Suppressor macrophage treated with lipopolysaccharide for 1 hour (primary cell): ENCODE measurements at places on chromosomes 6 and 20.
A peak's percentile ranks its signal among the peaks of the same experiment; 100 is the strongest.

GRCh38 chr20:46151936-46152335, 33.8 kb downstream of the CD40 start:
- DNase-seq = no peak

- no peak for DNase-seq
Observed at GRCh38 chr20:61806995-61807394, 258.7 kb downstream of the TAF4 start.

GRCh38 chr20:5182615-5183254, 55.9 kb downstream of the CDS2 start:
- no peak for DNase-seq

DNA sequence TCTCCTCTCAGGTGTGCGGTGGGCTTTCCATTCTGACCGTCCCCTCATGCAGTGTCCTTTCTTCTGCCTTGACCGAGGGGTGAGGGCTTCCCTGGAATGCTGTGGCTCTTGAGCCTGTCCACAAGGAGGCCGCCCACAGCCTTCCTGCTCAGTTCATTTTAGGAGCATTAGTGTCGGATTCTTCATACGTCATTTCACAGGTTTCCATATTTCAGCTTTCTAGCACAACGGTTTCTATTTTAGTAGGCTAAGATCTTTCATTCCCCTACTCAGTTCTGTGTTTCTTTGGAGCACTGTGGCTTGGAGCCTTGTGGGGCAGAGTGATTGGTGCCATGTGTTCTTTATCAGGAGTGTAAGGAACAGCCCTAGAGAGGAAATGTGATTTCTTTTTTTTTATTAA, 5.5 kb downstream of the PPP1R3G start:
- no peak for DNase-seq

DNA sequence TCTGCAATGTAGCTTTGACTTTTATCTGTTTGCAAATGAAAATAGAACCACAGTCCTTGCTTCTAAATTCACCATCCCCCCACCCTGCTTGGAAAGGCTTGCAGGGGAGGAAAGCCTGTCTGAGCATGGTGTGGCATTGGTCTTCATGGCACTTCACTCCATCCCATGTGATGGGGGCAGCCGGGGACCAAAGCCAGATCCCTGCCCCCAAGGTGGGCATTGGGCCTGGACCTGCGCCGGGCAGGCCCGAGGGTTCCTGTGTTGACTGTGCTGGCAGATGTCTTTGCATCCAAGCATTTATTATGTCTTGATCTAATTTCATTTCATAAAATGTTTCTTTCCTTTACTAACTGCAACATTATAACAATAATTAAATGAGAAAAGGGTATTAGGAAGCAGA, 120.0 kb downstream of the SYNDIG1 start:
- DNase-seq = no peak

DNA sequence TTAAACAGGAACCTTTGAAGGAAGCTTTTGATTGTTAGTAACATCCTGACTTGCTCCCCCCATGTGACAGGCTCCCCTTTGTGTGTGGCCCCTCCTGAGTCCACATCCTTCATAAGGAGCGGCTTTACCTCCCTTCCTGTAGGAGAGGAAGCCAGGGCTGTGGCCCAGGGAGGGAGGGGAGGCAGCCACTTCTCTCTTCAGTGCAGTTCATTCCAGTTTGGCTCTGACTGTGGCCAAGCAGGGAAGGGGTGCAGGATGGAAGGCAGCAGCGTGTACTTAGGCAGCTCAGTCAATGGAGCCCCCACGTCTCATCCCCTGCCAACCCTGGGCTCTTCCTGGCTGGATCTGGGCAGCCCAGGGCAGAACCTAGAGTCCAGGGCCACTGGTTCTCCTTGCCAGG, 295.2 kb downstream of the QKI start:
- no peak for DNase-seq

GRCh38 chr20:33770005-33770404, 38.2 kb downstream of the ZNF341 start:
- no peak for DNase-seq

GRCh38 chr20:19446246-19446645, 233.8 kb downstream of the SLC24A3 start:
- no peak for DNase-seq

- DNase-seq = no peak
Observed at GRCh38 chr6:16544006-16544405, 217.3 kb downstream of the ATXN1 start.

DNA sequence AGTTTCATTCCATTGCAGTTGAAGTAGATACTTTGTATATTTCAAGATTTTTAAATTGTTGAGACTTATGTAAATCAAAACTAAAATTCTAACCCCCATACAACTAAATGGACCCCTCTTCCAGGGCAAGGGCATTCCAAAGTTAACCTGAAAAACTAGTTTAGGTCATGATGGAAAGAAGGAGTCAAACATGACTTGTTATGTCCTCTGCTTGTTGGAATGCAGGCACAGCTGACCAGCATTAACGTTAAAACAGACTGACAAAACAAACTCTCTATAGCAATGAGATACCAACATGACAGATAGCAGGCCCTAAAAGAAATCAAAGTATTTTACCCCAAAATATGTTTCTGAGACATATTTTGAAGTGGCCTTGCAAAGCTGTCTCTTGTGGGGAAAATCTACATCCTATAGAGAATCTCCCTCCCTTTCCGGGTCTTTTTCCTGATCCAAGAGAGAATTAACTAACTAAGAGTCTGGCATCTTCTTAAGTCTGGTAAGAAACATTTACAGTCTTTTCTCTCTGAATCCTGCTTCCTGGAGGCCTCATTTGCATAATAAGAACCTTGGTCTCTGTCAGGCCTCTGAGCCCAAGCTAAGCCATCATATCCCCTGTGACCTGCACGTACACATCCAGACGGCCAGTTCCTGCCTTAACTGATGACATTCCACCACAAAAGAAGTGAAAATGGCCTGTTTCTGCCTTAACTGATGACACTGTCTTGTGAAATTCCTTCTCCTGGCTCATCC, 124.3 kb upstream of the ATXN1 start:
- DNase-seq = no peak

DNA sequence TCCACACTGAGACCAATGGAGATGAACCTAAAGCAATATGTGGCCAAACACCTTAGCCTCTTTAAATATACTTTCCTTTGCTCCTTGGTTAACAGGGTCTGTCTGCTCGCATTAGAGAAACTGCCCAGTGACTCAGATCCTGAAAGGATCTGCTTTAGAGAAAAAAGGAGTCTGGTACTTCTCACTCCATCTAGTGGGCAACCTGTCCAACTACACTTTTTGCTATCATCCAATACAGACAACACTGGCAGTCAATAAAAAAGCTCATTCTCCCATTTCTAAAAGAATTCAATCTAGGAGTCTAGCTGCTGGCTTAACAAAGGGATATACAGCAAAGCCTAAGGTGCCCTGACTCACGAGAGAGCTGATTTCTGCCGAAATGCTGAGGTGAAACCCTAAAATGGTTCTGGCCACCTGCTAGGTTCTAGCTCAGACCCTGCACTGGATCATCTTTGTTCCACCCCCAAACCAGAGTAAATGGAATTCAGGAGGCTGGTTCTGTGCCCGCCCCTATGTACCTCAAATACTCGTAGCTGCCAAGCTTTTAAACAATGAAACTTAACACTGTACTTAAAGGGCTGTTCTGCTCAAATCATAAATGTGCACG, 11.5 kb downstream of the GNL1 start:
- peak; percentile 75 for DNase-seq

- DNase-seq = no peak
Observed at GRCh38 chr6:21049148-21049547, 514.9 kb downstream of the CDKAL1 start.

- DNase-seq = peak; percentile 30
Observed at GRCh38 chr6:170259278-170259677, 31.6 kb downstream of the DLL1 start.

DNA sequence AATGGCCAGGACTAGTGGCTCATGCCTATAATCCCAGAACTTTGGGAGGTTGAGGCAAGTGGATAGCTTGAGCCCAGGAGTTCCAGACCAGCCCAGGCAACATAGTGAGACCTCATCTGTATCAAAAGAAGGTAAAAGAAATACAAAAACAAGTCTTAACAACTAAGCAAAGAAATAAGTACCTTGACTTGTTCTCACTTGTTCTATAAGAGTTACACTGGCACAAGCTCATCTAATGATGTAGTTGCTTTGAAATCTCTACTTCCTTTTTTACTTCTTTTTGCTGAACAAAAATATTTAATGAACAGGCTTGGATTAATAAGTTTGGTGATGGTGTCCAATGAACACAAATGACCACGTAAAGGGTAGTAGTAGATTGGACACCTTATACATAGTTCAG, 72.2 kb downstream of the SGK1 start:
- no peak for DNase-seq

GRCh38 chr20:3738111-3739053, 5.9 kb downstream of the HSPA12B start:
- no peak for DNase-seq

DNA sequence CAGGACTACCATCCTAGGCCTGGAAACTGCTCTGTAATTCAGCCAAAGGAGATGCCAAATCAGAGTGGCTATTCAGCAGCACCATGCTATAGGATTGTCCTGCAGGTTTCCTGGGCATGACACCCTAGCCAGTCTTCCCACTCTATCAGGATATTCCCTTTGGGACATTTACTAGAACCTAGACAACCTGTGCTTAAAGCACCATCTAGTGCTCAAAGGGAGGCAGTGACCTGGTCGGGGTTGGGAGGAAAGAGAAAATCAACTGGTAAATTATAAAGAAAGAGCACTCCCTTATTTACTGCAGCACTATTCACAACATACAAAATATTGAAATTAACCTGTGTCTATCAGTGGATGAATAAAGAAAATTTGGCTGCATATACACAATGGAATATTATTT, 67.2 kb upstream of the SMLR1 start:
- DNase-seq = no peak

- DNase-seq = no peak
Observed at GRCh38 chr20:1711826-1712601, 54.4 kb upstream of the SIRPG start.

- DNase-seq = no peak
Observed at GRCh38 chr6:125537090-125537489, 212.3 kb upstream of the HEY2 start.

DNA sequence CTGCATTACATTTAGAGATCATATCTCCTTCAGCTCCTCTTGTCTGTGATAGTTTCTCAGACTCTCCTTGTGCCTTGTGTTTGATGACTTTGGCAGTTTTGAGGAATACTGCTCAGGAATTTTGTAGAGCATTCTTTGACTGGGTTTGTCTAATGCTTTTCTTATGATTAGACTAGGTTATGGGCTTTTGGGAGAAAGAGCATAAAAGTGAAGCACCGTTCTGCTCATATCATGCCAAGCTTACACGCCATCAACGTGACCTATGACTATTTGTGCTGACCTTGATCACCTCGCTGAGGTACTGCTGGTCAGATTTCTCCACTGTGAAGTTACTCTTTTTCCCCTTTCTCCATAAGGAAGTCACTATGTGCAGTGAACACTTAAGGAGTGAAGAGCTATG, 256.0 kb downstream of the LY86 start:
- DNase-seq = no peak

DNA sequence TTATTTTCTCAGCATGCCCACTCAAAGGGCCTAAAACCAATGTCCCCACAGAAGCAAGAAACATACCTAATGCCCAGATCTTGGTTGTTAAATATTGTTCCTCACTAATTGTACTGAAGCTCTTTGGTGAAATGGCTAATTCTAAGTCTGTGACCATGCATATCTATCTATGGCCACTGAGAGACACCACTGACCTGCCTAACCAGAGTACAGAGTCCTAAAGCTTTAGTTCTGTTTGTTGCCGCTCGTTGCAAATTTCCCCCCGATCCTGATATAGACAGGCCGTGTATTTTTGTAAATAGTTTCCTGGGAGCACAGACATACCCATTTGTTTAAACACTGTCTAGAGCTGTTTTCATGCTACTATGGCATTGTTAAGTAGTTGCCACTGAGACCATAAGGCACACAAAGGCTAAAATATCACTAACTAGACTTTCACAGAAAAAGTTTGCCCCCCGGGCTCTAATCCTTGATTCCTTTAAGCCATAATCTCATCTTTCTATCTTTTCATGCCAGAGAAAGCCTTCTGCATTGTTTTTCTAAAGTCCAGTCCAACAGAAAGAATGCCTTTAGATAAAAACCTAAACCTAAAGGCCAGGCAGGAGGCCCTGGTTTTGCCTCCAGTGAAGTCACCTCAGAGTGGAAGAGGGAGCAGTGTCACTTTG, 48.7 kb downstream of the DNAAF9 start:
- DNase-seq = no peak

DNA sequence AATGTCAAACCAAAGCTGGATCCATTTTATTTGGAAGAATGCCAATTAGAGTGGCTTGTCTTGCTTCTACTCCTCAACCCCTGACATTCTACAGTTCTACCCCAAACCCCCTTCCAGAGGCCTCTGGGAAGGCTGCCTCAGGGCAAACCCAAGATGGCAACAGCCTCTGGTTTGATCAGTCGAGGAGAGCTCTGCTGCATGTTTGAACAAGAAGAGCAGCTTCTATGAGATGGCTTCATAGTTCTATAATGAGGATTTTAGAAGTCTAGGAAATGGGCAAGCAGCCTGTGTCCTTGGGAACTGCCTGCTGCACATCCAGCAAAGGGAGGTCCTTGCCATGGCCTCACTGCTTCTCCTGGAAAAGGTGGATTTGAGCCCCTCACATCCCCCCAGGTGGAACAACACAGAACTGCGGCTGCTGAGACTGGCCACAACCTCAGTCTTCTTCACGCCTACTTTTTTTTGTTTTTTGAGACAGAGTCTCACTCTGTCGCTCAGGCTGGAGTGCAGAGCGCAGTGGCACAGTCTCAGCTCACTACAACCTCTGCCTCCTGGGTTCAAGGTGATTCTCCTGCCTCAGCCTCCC, 37.9 kb downstream of the ZC3H12D start:
- DNase-seq = no peak

GRCh38 chr6:77653816-77654215, 977 bp downstream of the MEI4 start:
- DNase-seq = no peak

DNA sequence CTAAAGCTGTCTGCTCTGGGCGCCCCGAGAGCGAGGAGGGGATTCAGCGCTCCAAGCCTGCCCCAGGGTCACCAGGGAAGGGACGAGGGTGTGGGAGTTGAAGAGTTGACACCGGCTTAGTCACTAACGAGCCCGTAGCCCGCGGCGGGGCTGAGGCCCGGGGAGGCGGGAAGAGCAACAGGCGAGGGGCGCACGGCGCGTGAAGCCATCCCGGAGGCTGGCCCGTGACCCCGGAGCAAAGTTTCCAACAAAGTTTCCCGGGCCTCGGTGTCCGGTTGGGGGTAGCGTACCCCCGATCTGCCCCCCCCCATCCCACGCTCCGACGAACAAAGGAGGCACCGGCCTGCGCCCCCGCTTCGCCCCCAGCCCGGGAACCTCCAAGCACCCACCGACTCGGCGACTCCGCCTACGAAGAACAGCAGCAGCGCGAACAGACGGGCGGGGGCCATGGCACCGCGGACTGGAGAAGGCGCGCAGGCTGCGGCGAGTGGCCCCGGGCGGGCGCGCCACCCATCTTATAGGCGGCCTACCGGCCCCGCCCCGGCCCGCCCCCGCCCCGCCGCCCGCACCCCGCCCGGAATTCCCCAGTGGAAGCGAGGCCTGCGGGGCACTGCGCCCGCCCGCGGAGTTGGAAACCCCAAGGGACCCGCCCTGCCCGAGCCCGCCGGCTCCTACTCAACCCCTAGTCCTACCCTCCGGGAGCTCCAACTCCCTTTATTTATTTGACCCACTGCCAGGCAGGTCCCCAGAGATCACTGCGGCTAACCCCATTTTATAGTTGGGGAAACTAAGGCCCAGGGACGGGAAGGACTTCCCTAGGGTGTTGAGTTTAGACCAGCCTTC, at the start of gene SDC4:
Gene SDC4 (minus strand): TSS at position 489 of the 843 bp plus-strand sequence. CDS start 40 bp downstream, at position 449.
- peak; percentile 95 for DNase-seq

- no peak for DNase-seq
Observed at GRCh38 chr6:43058531-43058930, 703 bp downstream of the MRPL2 start.

GRCh38 chr6:30641048-30641447, 5.9 kb upstream of the C6orf136 start:
- no peak for DNase-seq
